ENCODE measurements at places on chromosomes 5 and 9. TPM values are rescaled to one million over a fixed set of nuclear protein-coding genes. Genes with fewer than 3 reads are reported as not detected.

GRCh38 chr9:135043345-135043744 is 44.1 kb upstream of the OLFM1 start:
- H3K4me1 ChIP-seq = no peaks in the 10 kb centered on the region
- no peak overlapping the region for H3K4me3 ChIP-seq
- no peak for DNase-seq
- no peaks in the 10 kb centered on the region for H3K27me3 ChIP-seq

GRCh38 chr9:84586662-84587061 is 82.9 kb upstream of the NTRK2 start:
- DNase-seq = no peak
- H3K36me3 ChIP-seq = no peaks in the 10 kb centered on the region
- H3K27me3 ChIP-seq = no peaks in the 10 kb centered on the region
- no peak overlapping the region for H3K27ac ChIP-seq
- H3K4me3 ChIP-seq = no peak overlapping the region

GRCh38 chr5:154475591-154476353 is 2.3 kb downstream of the HAND1 start:
- peaks cover 100% of the 10 kb centered on the region for H3K27me3 ChIP-seq
- H3K4me3 ChIP-seq = peak overlapping the region; percentile 63
- H3K36me3 ChIP-seq = no peaks in the 10 kb centered on the region
- H3K27ac ChIP-seq = no peak overlapping the region
- DNase-seq = peak; percentile 62

DNA sequence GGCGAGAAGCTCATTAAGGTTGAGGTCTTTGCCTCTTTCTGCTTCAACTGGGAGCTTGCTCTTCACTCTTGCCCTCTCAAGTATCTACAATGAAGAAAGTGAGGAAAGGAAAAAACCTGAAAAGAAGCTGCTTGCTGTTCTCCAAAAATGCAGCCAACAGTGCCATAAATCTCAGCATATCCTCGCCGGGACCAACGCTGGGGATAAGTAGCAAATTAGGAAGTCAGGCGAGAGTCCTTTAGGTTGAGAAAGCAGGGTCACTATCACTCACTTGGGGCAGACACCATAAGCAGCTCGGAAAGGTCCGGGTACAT is 399 bp downstream of the NUP155 start:
- peak overlapping the region; percentile 84 for H3K27ac ChIP-seq
- peaks cover 10% of the 10 kb centered on the region for H3K4me1 ChIP-seq
- no peak for DNase-seq
- no peaks in the 10 kb centered on the region for H3K27me3 ChIP-seq
- peak overlapping the region; percentile 98 for H3K4me3 ChIP-seq
- H3K36me3 ChIP-seq = no peaks in the 10 kb centered on the region

DNA sequence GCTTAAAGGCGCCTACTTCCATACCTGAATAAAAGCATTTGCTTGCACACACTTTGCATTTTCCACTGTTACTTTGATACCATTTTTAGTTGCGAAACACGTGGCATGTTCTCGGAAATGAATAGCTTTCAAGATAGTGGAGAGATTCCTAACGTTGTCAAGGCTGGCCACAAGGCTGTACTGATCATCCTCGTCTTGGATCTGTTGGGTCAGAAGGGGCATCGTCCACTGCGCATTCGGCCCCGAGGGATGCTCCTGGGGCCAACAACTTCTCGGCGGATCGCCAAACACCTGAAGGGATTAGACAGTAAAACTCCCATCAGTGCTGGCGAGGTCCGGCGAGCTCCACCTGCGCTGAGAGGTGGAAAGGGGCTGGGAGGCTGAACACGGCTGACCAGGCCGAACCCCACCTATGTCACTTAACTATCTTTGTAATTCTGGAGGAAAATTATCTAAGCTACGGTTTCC is 599 bp downstream of the RAD1 start:
- H3K4me3 ChIP-seq = peak overlapping the region; percentile 93
- H3K27me3 ChIP-seq = no peaks in the 10 kb centered on the region
- peaks cover 42% of the 10 kb centered on the region for H3K36me3 ChIP-seq
- H3K4me1 ChIP-seq = peaks cover 21% of the 10 kb centered on the region
- H3K27ac ChIP-seq = peak overlapping the region; percentile 91

- no peak for DNase-seq
- H3K27me3 ChIP-seq = no peaks in the 10 kb centered on the region
- H3K4me3 ChIP-seq = no peak overlapping the region
- H3K27ac ChIP-seq = no peak overlapping the region
- H3K36me3 ChIP-seq = no peaks in the 10 kb centered on the region
- H3K4me1 ChIP-seq = peaks cover 6% of the 10 kb centered on the region
Measured at GRCh38 chr5:10593531-10594181, 29.8 kb downstream of the ANKRD33B start.

- H3K4me3 ChIP-seq = no peak overlapping the region
- H3K36me3 ChIP-seq = no peaks in the 10 kb centered on the region
- H3K27me3 ChIP-seq = no peaks in the 10 kb centered on the region
- no peak overlapping the region for H3K27ac ChIP-seq
Measured at GRCh38 chr9:123251741-123252140, 16.6 kb downstream of the STRBP start.

DNA sequence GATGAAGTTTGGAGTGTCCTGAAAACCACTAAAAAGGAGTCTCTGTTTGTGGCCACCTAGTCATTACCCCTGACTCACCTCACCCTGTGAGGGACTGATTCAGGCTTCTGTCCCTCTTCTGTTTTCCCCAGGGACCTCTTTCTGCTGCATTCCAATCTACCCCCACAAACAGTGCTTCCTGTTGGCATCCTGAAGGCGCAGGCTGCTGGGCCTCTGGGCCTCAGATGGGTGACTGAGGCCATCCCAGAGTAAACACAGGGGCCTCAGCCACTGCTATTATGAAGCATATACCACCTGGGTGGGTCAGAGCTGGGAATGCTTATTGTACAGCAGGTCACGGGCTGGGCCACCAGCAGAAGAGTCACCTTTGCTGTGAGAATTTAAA is 20.0 kb downstream of the MORN5 start:
- H3K4me1 ChIP-seq = no peaks in the 10 kb centered on the region
- no peak overlapping the region for H3K4me3 ChIP-seq
- no peaks in the 10 kb centered on the region for H3K36me3 ChIP-seq
- DNase-seq = no peak
- H3K27me3 ChIP-seq = no peaks in the 10 kb centered on the region

DNA sequence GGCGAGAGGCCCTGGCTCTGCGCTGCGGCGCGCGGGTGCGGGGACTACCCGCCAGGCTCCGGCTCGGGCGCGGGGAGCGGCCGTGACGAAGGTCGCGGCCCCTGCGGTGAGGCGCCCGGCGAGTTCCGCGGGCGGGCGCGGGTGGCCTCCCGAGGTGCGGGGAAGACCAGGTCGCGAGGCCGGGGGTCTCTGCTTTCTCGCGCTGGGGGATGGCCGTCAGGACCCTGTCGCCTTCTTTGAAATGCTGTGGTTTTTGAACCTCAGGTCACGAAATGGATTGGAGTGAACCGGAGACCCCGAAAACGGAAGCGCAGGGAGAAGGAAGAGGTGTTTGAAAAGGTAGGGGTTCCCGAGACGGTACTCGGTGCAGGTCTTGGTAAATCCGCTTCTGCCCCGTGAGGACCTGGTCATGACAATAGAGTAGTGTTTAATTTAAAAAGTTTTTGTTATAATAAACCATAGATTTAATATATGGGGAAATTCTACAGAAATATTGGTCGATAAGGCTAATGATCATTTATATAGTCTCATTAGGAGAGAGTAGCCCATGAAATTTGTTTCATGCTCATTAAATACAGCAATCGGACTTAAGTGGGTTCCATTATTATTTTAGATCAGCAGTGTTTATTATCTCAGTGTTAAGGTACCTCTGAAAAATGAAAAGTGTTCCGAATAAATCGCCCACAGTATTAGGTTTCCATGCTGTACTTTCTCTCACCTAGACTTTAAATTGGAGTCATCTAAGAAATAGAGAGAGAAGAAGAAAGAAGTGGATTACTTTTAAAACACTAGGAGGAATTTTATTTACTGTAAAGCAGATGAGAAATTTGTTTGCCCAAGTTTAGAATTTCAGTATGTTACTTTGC is 279.0 kb downstream of the AOPEP start:
- H3K27me3 ChIP-seq = peaks cover 51% of the 10 kb centered on the region
- peak overlapping the region; percentile 58 for H3K4me3 ChIP-seq
- no peaks in the 10 kb centered on the region for H3K36me3 ChIP-seq
- no peak overlapping the region for H3K27ac ChIP-seq
- peak; percentile 39 for DNase-seq

DNA sequence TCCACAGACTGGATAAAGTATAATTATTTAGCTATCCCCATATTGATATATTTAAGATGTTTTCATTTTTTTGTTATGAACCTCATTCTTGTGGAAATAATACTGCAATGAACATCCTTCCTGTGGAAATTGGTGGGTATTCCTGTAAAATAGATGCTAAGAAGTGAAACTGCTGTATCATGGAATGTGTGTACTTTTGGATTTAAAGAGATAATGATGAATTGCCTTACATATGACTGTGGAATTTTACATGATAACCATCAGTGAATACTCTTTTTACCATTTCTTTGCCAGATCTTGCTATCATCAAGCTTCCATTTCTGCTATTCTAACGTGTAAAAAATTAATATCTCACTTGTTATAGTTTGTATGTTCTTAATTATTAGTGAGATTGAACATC is 847.9 kb downstream of the EFNA5 start:
- H3K36me3 ChIP-seq = no peaks in the 10 kb centered on the region
- no peak overlapping the region for H3K4me3 ChIP-seq
- H3K4me1 ChIP-seq = peaks cover 5% of the 10 kb centered on the region
- DNase-seq = no peak
- no peaks in the 10 kb centered on the region for H3K27me3 ChIP-seq
- no peak overlapping the region for H3K27ac ChIP-seq

OR1L8 gene
- not detected for total RNA-seq

Data from GM23338 (cell line).